NK-92 treated with Interleukin-12 subunit alpha and Interleukin-12 subunit beta, amount 100 ng/mL, for 24 hours (cell line): ENCODE measurements at places on chromosomes 2 and 18.

DNA sequence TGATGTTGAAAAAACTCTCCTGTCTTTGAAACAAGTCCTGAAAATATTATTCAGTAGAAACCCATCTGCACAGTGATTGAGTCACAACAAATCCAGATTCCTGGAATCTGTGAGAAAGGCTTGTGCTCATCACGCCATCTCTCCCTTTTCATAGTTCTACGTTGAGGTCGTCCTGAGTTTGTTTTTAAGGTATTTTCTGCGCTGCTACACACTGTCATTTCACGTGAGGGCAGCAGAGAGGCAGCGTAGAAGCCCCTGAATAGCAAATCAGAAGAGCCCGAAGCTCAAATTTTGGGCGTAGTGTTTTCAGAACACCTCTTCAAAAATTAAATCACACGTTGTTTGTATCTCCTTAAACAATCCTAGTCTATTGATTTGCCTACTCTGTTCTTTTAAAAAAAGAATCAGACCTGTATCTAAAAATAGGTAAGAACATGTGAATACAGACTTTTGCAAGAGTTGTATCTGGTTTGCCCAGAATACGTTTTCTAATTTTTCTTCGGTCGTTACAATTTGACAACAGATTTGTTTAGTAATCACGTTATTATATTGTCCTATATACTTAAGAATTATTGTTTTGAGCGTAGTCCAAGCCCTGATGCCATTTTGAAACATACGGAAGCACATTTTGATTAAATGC lies 61.6 kb upstream of the SLC38A11 start:
- DNase-seq: no peak

GRCh38 chr2:133213651-133214050 lies 354.6 kb downstream of the NCKAP5 start:
- no peak for DNase-seq

GRCh38 chr2:216562696-216563435 lies 64.2 kb downstream of the RPL37A start:
- DNase-seq: no peak

- no peak for DNase-seq
These were observed 6.8 kb upstream of the DNAJB2 start for GRCh38 chr2:219272356-219272755.

DNA sequence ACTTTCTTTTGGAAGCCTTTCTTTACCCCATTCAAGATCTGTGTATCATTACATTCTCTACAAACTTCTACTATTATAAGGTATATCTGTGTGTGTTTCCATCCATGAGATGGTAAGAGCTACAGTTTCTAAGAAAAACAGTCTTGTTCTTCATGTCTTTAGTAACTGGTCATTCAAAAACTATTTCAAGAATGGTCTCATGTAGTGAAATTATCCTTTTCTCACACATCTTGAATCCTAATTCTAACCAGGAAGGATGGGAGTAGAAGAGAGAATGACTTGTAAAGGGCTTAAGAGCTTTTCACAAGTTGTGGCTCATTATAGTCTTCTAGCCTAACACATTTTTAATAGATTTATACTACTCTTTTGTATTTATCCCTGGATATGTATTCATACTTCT lies 47.3 kb downstream of the ROCK1 start:
- DNase-seq: no peak

GRCh38 chr2:97761192-97761591 lies 47.8 kb downstream of the ZAP70 start:
- DNase-seq: no peak

GRCh38 chr18:41765460-41765859 lies 189.6 kb upstream of the PIK3C3 start:
- no peak for DNase-seq

DNA sequence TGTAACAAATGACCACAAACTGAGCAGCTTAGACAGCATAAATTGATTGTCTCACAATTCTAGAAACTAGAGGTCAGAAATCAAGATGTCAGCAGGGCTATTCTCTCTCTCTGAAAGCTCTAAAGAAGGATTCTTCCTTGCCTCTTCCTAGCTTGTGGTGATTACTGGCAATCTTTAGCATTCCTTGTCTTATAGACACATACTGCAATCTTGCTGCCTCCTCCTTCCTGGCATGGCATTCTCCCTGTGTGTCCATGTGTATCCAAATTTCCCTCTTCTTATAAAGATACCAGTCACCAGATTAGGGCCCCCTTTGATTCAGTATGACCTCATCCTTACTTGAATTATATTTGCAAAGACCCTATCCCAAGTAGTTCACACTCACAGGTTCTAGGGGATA lies 2.3 kb downstream of the ASB3 start:
- no peak for DNase-seq

DNA sequence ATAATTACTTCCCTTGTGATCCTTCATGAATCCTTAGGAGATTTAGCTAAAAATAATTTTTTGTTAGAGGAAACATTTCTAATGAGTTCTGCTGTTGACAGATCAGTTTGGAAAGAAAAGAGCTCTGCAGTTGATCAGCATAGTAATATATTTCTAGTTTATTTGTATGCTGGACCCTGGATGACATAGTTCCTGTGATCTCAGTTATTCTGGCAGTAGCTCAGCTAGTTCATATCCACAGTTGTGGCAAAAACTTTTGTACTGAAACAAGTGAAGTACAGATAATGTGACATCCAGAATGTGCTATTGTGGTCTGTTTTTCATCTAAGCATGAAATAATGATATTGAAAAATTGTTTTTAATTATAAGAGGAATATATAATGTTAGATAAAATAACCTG lies 33.7 kb downstream of the ABI2 start:
- no peak for DNase-seq

DNA sequence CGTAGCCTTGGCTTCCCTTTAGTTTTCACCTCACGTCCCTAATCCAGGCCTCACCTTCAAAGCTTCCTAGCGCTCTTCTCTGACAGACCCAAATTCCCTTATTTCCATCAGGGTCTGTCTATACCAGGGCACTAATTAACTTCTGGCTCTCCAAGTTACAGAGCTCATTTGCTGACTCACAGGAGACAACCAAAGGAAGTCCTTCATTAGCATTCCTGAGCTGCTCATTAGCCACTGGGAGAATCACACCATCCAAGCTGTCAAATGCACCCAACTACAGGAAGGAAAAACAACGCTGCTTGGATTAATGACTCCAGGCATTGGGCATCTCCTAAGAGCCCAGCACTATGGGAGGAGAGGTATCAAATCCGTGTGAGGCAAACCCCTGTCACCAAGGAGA lies 109.8 kb upstream of the ALK start:
- no peak for DNase-seq

- DNase-seq: no peak
These were observed 35.0 kb upstream of the DOK6 start for GRCh38 chr18:69365658-69366057.

GRCh38 chr2:173288561-173288960 lies 66.1 kb upstream of the CDCA7 start:
- no peak for DNase-seq

DNA sequence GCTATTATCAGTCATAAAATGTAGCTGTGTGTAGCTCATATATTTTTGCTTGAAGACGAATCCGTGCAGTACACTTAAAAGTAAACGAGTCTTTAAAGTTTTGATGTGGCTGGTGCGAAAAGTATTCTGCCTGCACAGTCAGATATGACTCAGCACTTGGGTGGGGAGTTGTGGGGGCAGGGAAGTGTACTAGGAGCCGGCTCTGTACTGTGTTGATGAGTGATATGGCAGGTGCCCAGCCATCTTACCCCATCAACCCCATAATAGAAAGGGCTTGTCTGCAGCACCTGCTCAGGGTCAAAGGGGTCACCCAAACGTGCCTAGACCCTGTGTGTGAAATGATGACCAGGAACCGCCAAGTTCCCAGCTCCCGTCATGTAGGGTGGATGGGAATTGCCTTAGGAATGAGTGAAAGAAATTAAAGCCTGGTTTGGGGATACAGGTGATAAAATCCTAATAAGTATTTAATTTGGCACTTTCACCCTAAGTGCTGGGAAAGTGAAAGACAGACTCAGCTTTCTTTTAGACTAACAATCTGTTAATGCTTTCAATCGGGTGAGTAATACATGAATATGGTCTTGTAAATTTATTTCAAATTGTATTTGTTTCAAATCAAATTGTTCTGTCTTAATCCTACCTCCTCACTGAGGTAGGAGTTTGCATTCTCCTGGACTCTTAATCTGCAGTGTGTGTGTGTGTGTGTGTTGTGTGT lies 48.0 kb downstream of the BCL2L11 start:
- DNase-seq: peak; percentile 67

DNA sequence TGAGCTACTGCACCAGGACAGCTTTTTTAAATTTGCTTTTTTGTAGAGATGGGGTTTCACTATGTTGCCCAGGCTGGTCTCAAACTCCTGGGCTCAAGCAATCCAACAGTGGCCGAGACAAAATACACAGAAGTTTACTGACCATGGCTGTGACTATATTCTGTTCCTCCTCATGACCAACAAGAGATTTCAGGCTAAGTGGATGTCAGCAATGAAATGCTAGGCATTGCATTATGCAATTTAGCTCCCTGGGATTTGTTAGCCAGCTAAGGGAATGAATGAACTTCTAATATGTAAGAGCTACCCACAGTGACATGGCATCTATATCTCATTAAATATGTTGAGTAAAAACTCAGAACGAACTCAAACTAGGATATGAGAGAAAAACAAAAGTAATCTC lies 81.9 kb upstream of the MBOAT2 start:
- DNase-seq: no peak

DNA sequence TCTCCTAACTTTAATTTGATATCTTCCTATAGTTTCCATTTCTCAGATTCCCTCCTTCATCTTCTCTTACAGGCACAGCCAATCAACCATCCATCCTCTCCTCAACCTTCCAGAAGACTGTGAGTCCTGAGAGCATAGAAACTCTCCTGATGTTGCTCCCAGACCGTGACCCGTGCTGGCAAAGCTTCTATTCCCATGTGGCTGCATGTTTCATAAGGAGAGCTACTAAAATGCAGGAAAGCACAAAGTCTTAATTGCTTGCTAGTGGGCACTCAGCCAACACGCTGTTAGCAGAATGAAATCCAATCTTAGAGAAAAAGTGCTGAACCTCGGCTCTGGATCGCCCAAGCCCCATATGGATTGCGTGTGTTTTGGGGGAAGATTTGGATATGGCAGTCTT lies 1244.7 kb upstream of the ZEB2 start:
- no peak for DNase-seq

DNA sequence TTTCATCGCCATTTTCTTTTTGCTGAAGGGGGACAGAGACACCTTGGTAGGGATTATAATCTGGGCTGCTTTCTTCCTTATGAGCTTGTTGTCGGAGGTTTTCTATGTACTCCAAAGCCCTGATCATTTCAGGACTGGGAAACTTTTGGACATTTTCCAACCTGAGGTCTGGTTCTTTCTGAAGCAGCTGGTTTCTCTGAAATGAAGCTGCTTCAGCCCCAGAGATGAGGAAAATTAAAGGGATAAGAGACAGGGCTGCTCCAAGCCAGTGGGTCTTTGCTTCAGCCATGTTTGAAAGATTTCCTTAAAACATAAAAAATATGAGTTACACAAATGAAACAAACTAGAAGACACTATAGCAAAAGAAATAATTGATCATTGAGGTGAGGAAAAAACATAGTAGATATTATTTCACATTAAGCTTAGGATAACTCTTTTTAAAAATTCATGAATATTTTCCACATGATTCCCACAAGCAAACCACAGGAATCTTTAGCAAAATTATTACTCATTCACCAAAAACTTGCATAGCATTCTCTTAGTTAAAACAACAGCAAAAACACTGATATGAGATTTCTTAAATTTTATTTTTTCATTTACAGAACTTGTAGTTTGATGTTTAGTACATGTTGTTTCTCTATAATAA lies 3.0 kb downstream of the SCG2 start:
- DNase-seq: no peak

DNA sequence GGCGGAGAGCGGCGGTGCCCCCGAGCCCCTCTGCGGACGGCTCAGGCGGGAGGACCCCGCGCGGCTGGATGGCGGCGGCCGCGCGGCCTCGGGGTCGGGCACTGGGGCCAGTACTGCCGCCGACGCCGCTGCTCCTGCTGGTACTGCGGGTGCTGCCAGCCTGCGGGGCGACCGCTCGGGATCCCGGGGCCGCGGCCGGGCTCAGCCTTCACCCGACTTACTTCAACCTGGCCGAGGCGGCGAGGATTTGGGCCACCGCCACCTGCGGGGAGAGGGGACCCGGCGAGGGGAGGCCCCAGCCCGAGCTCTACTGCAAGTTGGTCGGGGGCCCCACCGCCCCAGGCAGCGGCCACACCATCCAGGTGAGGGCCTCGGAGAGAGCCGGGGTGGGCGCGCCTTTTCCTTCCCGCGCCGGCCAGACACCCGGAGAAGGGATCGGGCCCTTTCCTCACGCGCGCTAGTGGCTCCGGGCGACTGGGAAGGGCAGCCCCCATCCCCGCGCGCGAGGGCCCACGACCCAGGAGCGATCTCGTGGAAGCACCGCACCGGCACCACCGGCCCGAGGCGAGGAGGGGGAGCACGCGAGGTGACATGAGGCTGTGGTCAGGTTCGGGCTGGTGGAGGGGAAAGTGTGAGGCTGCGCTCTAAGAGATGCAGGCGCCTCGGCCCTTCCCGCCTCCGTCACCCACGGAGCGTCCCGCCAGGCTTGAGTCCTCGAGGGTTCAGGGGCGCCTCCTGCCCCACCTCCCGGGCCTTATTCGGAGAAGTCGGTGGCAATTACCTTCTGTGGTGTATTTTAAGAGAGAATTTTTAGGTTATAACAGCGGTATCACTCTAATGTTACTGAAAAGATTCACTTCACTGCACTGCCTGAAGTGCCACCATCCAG lies 607 bp downstream of the LAMA3 start:
- no peak for DNase-seq

DNA sequence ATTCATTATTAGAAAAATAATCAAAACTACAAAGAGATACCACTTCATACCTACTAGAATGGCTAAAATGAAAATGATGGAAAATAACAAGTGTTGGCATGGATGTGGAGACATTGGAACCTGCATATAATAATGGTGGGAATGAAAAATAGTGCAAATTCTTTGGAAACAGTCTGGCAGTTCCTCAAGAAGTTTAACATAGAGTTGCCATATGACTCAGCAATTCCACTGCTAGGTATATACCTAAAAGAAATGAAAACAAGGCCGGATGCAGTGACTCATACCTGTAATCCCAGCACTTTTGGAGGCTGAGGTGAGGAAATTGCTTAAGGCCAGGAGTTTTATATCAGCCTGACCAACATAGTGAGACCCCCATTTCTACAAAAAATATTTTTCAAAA lies 41.6 kb upstream of the ACYP2 start:
- DNase-seq: no peak

DNA sequence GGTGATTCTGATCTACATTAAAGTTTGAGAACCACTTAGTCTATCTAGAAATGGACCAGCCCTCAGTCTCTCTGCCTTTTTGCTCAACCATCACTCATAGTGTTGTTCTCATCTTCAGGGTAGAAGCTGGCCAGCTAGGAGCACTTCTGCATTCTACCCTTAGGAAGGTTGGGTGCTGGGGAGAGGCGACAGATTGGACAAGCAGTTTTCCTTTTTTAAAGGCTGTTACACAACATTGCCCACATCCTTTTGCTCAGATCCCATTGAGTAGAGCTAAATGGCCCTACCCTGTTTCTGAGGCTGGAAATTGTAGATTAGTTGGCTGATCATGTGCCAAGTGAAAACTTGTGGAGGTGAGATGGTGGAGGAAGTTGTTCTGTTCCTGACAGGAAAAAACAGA lies 35.6 kb downstream of the OSBPL6 start:
- DNase-seq: no peak

GRCh38 chr2:237449193-237449881 lies 35.4 kb upstream of the COL6A3 start:
- DNase-seq: no peak
